ENCODE measurements at places on chromosomes 12 and 14. TPM values are rescaled to one million over a fixed set of nuclear protein-coding genes. Genes with fewer than 3 reads are reported as not detected.

DNA sequence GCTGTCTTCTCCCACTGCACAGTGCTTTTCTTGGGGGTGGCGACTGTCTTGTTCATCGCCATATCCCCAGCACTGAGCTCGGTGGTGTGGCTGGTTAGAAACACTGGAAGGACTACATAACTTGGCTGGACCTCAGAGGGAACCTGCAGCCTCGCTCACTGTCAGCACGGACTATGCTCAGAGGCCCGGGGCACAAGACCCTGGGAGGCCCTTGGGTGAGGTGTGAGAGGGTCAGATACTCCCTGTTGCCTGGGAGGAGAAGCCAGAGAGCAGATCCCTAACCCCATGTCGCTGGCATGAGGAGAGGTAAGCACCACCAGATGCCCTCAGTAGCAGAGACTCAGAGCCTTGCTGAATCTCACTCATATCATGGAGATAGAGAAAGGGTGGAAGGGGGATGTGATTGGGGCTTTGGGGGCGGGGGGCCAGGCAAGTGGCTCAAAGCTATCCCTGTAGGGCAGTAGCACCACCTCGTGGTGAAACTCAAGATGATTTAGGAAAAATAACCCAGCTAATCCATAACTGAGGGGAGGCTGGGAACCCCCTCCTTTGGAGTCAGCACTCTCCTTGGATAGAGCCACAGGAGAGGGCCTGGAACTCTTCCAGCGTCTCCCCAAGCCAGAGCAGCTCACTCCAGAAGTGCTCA, 18.7 kb upstream of the HDAC7 start:
- no peak for DNase-seq

ACSM4 gene
- not detected for total RNA-seq

DNA sequence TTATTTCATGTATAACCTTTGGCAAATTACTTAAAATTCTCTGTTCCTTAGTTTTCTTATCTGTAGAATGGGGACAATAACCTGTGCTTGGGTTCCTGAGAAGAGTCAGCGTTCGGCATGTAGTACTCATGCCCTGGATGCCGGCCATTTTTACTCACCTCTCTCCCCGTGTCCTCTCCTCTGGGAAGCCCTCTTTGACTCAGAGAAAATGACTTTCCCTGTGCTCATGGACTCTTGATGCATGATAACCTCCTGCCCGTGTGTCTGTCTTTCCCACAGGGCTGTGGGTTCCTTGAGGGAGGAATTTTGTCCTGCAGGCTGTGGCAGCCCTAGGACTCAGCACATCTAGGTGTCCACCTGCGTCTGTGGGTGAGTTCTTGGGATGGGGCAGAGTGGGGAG, 5.8 kb upstream of the C1RL start:
- no peak for DNase-seq

- DNase-seq = no peak
Measured at GRCh38 chr12:123516216-123516780, 17.2 kb downstream of the RILPL1 start.

GRCh38 chr14:23125933-23126524, 7.0 kb upstream of the CEBPE start:
- no peak for DNase-seq

CATSPERB gene
- 1.2 TPM for total RNA-seq

GRCh38 chr12:23139026-23139425, 514.1 kb downstream of the ETNK1 start:
- no peak for DNase-seq

Measured in prostate gland (tissue), 2 donors.